B cell (primary cell): ENCODE measurements at places on chromosomes 5 and 9. TPM values are rescaled to one million over a fixed set of nuclear protein-coding genes. Genes with fewer than 3 reads are reported as not detected.

DNA sequence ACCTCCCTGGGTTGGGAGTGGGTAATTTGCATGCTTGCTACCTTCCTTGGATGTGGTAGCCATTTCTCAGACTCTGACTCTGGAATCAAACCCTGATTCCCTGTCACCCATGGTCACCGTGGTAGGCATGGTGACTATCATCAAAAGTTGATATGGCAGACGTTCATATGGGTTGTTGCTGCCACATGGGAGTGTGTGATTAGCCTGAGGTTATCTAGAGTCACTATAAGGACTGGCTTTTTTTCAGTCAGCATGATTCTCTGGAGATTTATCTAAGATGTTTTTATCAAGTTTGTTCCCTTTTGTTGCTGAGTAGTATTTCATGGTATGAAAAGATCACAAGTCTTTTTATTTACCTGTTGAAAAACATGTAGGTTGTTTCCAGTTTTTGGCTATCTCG is 7.0 kb downstream of the RCL1 start:
- DNase-seq: no peak
- H3K27ac ChIP-seq: no peak overlapping the region
- H3K36me3 ChIP-seq: no peaks in the 10 kb centered on the region
- H3K4me3 ChIP-seq: no peak overlapping the region

DNA sequence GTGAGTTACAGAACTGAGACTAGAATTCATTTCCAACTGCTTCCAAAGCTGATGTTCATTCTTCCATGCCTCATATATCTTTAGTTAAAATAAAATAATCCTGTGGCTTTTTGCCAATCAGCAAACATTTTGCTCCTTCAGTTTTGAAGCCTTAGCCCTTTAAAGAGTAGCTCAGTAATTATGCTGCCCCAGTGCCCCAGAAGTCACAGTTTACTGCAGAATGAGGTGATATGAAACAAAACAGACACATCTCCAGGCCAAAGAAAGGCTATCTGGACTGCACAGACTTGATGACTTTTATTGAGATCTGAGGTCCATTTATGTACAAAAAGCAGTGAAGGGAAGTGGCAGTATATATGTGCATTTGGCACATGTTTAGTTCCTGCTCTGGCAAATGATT is 285.8 kb upstream of the ZNF462 start:
- no peaks in the 10 kb centered on the region for H3K4me1 ChIP-seq
- no peak for DNase-seq
- H3K4me3 ChIP-seq: no peak overlapping the region
- H3K27me3 ChIP-seq: no peaks in the 10 kb centered on the region

DNA sequence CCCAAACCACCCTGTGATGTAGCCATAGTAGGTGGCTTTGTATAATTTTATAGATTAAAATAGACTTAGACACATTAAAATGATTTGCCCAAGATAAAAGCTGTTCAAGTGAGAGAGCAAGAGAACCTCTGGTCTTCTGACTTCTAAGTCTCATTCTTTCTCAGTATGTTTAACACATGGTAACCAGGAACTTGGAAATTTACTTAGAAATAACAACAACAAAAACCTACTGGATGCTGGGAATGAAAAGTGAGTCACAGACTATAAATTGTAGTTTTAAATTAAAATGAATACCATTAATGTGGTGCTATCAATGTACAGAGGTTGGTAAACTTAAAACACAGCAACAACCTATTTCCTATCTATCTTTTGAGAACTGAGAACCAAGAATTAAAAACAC is 30.4 kb downstream of the HMGCR start:
- H3K4me1 ChIP-seq: no peaks in the 10 kb centered on the region
- no peaks in the 10 kb centered on the region for H3K27me3 ChIP-seq

DNA sequence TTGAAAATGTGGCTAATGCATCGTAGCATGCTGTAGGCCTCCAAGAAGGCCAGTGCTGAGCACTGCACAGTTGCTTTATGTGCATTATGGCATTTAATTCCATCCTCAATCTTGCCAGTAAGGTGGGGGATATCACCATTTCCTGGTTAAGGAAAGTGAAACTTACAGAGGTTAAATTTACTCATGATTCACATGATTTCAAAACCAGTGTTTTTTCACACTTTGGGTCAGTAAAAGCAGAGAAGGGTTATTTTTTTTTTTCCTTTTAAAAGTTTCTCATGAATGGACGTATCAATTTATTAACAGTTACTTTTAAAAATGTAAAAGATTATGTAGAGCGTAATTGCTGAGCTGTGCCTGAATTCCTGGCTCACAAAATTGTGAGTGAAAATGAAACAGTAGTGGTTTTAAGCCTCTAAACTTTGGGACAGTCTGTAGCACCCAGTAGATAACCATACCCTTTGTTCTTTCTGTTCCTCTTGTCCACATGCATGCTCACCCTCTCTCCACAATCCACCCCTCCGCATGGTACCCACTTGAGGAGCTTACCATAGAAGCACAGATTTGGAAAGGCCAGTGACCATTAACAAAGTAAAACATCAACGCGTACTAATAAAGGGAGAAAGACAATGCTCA is 21.2 kb downstream of the MAST4 start:
- H3K4me3 ChIP-seq: no peak overlapping the region
- DNase-seq: no peak
- no peaks in the 10 kb centered on the region for H3K36me3 ChIP-seq
- H3K27ac ChIP-seq: no peak overlapping the region
- H3K27me3 ChIP-seq: no peaks in the 10 kb centered on the region

- DNase-seq: no peak
- H3K27me3 ChIP-seq: no peaks in the 10 kb centered on the region
- no peak overlapping the region for H3K27ac ChIP-seq
- no peaks in the 10 kb centered on the region for H3K4me1 ChIP-seq
- no peaks in the 10 kb centered on the region for H3K36me3 ChIP-seq
- H3K4me3 ChIP-seq: no peak overlapping the region
Observed at GRCh38 chr5:57276353-57276752, 102.5 kb downstream of the GPBP1 start.

- H3K27me3 ChIP-seq: no peaks in the 10 kb centered on the region
- H3K4me3 ChIP-seq: no peak overlapping the region
- no peaks in the 10 kb centered on the region for H3K36me3 ChIP-seq
- H3K27ac ChIP-seq: no peak overlapping the region
- no peak for DNase-seq
- H3K4me1 ChIP-seq: peaks cover 20% of the 10 kb centered on the region
Observed at GRCh38 chr9:126496181-126496576, 117.5 kb upstream of the LMX1B start.

DNA sequence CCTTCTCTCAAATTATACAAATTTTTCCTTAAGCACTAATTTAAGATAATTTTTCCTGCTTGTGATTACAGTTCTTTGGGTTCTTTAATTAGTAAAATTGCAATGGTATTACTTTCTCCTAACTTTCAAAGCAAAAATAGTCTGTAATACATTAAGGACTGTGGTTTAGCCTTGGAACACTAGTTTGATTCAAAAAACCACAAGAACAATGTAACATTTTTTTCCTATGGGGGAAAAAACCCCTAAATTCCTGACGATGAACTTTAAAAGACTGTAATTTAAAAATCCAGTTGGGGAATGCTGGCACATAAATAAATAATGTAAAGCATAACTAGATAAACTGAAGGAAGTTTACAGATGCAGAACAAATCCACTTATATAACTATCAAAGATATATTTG is 65.3 kb downstream of the CDC14B start:
- no peak for DNase-seq
- no peak overlapping the region for H3K4me3 ChIP-seq
- H3K4me1 ChIP-seq: no peaks in the 10 kb centered on the region
- no peaks in the 10 kb centered on the region for H3K27me3 ChIP-seq
- peaks cover 2% of the 10 kb centered on the region for H3K36me3 ChIP-seq

DNA sequence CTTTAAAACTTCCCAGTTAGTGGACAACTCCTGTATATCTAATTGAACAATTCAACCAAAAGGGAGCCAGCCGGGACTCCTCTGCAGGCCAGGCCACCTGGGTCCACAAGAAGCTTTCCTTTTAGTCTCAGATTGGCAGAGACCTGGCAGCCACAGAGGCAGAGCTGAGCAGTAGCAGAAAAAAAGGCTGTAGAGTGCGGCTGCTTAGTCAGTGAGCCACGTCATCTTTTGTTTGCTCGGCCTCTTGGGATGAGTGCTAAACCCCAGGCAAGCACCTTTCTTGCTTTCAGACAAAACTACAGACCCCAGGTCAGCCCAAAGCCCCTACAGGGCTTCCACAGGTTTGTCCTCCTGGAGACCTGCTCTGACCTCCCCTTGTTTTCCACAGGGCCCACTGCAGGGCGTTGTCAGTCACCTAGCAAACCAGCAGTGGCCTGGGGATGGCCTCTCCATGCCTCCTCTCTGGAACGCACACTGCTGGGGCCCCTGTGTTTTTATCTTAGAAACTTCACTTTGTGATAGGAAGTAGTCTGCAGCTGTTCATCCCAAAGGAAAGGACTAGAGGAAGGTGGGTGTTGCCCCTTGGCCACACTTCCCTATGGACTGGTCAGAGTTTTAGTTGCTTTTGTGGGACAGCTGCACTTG is 49.9 kb downstream of the SHB start:
- no peak overlapping the region for H3K27ac ChIP-seq
- H3K27me3 ChIP-seq: no peaks in the 10 kb centered on the region
- H3K4me1 ChIP-seq: no peaks in the 10 kb centered on the region
- H3K4me3 ChIP-seq: no peak overlapping the region
- no peak for DNase-seq
- no peaks in the 10 kb centered on the region for H3K36me3 ChIP-seq

DNA sequence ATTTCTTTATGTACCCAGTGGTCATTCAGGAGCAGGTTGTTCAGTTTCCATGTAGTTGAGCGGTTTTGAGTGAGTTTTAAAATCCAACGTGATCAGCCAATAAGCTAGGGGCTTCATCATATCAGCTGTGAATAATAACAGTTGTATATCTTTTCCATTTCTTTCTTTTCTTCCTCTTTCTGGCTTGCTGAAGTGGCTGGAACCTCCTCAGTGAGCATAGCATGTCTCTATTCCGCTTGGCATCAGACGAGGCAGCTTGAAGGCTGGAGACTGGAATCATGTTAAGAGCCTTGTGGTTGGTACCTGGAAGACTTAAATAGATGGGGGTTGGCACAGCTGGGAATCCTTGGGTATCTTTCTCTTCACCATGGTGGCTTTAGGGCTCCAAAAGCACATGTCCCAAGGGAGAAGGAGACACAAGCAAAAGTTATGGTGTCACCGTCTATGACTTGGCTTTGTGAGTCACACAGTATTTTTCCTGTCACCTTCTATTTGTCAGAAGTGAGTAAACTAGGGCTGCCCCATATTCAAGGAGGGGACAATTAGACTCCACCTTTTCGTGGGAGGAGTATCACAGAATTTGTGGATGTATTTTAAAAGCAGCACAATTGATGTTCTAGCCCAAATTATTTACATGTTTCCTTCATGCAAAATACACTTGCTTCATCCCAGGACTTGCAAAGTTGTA is 38.0 kb upstream of the RETREG1 start:
- H3K4me1 ChIP-seq: no peaks in the 10 kb centered on the region
- H3K4me3 ChIP-seq: no peak overlapping the region
- H3K27me3 ChIP-seq: no peaks in the 10 kb centered on the region
- H3K36me3 ChIP-seq: no peaks in the 10 kb centered on the region
- no peak for DNase-seq

DNA sequence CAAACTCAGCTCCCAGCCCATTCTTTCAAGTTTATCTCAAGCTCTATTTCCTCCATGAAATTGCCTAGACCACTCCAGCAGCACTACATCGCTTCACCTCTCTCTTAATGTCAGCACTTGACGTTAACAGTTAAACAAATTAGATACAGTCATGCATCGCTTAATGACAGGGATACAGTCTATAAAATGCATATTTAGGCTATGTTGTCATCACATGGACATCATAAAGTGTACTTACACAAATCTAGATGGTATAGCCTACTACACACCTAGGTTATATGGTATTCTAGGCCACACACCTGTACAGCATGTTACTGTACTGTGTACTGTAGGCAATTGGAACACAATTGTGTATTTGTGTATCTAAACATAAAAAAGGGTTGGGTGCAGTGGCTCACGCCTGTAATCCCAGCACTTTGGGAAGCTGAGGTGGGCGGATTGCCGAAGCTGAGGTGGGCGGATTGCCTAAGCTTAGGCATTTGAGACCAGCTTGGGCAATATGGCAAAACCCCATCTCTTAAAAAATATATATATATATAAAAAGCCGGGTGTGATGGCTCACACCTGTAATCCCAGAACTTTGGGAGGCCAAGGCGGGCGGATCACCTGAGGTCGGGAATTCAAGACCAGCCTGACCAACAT is 13.4 kb upstream of the PCSK5 start:
- no peak overlapping the region for H3K27ac ChIP-seq
- DNase-seq: no peak
- no peaks in the 10 kb centered on the region for H3K4me1 ChIP-seq
- H3K4me3 ChIP-seq: no peak overlapping the region
- no peaks in the 10 kb centered on the region for H3K36me3 ChIP-seq

COL5A1 gene
- not detected in 2 replicates for total RNA-seq

SLC31A2 gene
- total RNA-seq: 2.3 and 3.0 TPM in 2 replicates

KCNV2 gene
- not detected in 2 replicates for total RNA-seq

SPATA6L gene
- 1.2 and 1.7 TPM in 2 replicates for total RNA-seq

DND1 gene
- total RNA-seq: 2.5 and 3.0 TPM in 2 replicates

ORM2 gene
- not detected in 2 replicates for total RNA-seq

SEMA4D gene
- total RNA-seq: 215 and 231 TPM in 2 replicates
